ENCODE measurements at places on chromosomes 5 and 9. TPM values are rescaled to one million over a fixed set of nuclear protein-coding genes. Genes with fewer than 3 reads are reported as not detected.

The FRMPD1 gene
- not detected for total RNA-seq

The FBP2 gene
- total RNA-seq: not detected

The TCOF1 gene
- 29.1 TPM for total RNA-seq

The GABBR2 gene
- 3.3 TPM for total RNA-seq

The CDHR2 gene
- total RNA-seq: not detected

The EGR1 gene
- 1.3 TPM for total RNA-seq

DNA sequence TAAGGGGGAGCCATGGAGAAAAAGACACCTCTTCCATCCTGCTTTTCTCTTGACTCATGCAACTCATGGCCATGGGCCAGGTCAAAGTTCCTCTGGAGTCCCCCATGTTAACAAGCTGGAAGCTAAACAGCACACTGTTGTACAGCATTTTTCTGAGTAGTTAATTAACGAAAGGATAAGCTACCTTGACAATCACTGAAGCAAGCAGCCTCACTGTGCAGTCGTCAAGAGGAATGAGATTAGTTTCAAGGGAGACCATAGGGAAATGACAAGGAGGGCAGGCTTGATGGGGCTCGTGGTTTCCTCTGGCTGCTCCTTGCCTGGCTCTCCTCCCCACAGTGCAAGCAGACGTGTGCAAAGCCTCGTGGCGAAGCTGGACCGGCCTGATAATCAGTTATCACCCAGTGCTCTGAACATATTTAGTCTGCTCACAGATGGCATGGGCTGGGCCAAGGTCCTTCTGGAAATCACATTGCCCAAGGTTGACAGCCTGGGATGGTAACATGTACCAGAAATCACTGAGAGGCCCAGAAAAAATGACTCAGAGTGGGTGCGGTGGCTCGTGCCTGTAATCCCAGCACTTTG lies 209.5 kb downstream of the SLIT3 start:
- DNase-seq: no peak

DNA sequence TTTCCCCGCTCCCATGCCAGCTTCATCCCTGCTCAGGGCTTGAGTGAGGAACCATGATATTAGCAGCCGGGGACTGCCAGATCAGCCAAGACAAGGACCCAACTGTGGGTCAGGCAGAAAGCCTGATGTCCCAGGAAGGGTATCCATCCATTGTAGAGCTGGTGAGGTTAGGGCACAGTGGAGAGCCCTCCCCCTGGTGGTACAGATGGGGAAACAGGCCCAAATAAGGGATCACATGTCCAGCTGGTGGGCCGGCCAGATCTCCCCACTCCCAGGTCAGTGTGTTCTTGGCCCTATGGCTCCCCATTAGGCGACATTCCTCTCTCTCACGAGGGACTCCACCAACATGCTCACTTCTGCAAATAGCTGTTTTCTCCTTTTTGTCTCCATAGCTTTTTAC lies 9.0 kb downstream of the CDX1 start:
- no peak for DNase-seq

DNA sequence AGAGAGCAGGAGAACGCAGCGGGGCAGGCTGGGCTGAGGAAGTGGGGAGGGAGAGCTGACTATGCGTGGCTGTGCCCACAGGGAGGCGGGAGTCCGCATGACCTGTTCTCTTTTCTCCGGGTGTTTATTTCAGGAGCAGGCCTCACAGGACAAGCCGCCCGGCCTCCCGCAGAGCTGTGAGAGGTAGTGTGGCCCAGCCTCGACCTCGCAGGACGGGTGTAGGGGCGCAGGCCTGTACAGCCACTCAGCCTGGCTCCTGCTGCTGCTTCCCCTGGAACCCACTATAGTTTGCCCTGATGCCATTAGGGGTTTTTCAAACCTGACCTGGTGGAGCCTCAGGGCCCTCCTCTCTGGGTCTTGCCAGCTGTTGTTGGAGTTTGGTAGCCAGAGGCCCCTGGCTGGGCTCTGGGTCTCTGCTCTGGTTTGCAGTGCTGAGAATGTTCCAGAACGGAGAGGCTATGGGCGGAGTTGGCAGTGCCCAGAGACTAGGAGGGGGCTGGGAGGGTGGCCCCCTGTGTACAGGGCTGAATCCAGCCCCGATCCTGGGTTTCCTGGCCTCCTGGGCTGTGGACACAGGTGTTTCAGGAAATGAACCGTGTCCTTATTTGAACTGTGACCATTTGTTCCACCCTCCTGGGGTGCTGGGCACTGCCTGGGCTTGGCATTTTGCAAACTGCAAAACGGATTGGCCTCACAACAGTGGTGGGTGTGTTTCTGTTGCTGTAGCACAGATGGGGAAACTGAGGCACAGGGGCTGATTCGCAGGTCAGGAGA lies 78.8 kb downstream of the WNK2 start:
- no peak for DNase-seq

GRCh38 chr5:23930985-23931384 lies 423.6 kb downstream of the PRDM9 start:
- no peak for DNase-seq

GRCh38 chr5:159318448-159318847 lies 11.8 kb downstream of the IL12B start:
- no peak for DNase-seq

DNA sequence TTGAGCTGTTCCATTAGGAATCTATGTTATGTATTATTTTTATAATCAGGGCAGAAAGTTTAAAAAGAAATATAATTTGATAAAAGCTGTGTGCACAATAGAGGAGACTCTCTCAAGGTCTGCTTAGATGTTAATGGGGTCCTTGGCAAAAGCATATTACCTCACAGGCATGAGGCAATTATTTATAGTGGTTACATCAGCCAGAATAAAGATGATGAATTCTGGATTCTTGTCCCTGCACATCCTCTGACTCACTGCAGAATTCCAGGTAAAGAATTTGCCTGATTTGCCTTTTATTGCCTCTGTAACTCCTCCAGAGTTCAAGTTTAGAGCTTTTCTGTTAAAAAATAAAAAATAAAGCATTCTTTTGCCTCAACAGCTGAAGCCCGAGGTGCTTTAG lies 253.6 kb downstream of the MAST4 start:
- no peak for DNase-seq

- no peak for DNase-seq
Observed at GRCh38 chr9:89554307-89555035, 50.3 kb upstream of the GADD45G start.

- DNase-seq: no peak
Observed at GRCh38 chr9:110799396-110799795, 130.8 kb downstream of the MUSK start.

GRCh38 chr9:16217943-16218701 lies 652.3 kb downstream of the BNC2 start:
- no peak for DNase-seq

GRCh38 chr9:29865764-29866313 lies 2292.6 kb upstream of the C9orf72 start:
- no peak for DNase-seq

- DNase-seq: no peak
Observed at GRCh38 chr5:25500635-25501034, 855.9 kb upstream of the CDH10 start.

DNA sequence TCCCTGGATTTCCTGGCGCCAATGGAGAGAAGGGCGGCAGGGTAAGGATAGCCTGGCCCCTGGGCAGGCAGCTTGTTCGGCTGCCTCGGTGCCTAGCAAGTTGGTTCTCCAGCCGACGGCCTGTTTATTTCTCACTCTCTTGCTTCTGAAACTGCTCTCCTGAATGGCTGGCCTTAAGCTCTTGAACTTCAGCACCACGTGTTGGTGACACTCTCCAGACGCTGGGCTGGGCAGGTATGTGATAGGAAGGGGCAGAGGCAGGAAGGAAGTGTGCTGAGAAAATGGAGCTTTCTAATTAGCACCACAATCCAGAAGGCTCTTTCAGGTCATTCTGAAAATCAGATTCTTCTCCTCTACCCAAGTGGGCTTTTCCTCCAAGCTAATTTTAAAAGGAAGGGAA lies 91.4 kb upstream of the FCN2 start:
- DNase-seq: no peak

DNA sequence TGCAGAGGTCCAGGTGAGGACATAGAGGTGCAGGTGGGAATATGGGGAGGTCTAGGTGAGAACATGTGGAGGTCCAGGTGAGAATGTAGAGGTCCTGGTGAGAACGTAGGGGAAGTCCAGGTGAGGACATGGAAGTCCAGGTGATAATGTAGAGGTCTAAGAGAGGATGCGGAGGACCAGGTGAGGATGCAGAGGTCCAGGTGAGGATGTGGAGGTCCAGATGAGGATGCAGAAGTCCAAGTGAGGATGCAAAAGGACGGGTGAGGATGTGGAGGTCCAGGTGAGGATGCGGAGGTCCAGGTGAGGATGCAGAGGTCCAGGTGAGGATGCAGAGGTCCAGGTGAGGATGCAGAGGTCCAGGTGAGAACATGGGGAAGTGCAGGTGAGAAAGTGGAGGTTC lies 133.8 kb downstream of the MRPL36 start:
- no peak for DNase-seq

DNA sequence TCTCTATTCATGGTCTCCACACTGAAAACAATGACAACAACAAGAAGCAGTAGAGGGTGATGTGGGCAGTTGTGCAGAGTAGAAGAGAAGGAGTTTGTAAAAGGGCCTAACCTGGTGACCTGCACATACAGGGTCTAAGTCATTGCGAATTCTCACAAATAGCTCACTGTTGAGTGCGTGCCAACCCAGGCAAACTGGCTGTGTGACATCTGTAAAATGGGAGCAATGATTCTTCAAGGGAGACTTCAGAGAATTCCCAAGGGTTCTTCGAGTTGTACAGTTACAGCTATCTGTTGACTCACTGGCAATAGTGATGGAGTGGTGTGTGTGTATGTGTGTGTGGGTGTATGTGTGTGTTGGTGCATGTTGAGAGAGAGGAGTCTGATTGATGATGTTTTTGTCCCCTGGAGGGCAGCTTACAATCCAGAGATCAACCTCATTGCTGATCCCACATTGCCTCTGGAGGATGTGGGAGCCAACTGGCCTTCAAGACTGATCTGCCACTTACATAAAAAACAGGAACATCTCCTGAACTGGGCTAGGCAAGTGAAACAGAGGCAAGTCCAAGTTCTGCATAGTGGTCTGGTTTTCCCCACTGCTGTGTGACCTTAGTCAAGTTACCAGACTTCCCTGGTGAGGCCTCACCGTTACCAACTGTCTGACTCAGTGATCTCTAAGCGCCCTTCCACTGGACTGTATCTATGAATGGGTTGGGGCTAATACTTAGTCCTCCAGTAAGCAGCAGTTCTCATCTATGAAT lies 3.2 kb downstream of the FAT2 start:
- DNase-seq: no peak

DNA sequence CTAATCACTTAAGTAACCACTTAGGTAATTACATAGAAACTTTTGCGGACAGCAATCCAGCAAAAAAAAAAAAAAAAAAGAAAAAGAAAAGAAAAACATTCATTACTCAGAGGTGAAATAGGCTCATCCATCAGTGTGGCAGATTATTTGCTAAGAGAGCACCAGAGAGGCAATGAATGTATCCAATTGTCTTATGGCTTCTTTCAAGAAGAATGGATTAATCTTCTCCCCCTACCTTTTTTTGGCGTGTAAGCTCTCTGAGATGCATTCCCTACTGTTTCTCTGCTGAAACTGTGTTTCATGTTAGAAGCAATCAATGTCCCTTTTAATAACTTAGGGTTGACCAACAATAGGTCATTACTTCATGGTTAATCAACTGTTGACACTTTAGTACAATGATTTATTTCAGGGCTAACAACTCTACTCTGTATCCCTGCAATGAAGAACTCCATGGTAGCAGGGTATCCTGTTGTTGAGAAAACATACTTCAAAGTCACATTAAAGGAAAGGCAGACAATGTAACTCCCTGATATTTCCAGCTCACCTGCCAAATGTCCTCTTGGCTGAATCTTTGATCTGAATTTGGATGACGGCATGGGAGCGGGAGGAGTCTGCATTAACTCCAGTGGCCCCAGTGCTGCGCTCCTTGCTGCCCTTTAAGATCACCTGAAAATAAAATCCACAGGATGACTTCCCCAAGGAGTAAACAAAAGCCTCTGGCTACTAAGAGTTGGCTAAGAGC lies 57.6 kb downstream of the KIF24 start:
- no peak for DNase-seq

GRCh38 chr5:41794471-41794870 lies 75.8 kb downstream of the OXCT1 start:
- DNase-seq: peak; percentile 84

DNA sequence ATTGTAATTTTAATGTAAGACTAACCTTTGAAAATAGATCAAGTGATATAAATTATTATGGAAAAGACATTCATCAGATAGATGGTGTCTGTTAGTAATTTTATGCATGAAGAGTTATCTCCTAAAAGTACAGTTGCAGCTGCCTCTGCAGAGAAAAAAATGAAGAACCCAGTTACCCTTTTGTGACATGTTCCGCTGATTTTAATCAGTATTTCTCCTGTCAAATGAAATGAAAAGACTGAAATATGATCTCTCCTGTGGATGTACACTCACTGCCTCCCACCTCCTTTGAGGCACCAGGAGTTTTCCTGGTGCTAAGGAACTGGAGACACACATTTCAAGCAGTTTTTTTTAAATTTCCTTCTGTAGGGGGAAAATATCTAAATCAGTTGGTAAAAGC lies 277.4 kb downstream of the KIF4B start:
- no peak for DNase-seq

DNA sequence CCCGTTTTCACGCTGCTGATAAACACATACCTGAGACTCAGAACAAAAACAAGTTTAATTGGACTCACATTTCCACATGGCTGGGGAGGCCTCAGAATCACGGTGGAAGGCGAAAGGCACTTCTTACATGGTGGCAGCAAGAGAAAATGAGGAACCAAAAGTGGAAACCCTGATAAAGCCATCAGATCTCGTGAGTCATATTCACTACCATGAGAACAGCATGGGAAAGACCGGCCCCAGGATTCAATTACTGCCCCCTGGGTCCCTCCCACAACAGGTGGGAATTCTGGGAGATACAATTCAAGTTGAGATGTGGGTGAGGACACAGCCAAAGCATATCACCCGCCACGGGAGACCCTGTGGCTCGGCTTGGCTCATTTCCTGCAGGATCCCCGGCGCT lies 20.2 kb downstream of the EXD3 start:
- DNase-seq: no peak

GRCh38 chr5:154110716-154111115 lies 71.9 kb downstream of the MFAP3 start:
- no peak for DNase-seq

DNA sequence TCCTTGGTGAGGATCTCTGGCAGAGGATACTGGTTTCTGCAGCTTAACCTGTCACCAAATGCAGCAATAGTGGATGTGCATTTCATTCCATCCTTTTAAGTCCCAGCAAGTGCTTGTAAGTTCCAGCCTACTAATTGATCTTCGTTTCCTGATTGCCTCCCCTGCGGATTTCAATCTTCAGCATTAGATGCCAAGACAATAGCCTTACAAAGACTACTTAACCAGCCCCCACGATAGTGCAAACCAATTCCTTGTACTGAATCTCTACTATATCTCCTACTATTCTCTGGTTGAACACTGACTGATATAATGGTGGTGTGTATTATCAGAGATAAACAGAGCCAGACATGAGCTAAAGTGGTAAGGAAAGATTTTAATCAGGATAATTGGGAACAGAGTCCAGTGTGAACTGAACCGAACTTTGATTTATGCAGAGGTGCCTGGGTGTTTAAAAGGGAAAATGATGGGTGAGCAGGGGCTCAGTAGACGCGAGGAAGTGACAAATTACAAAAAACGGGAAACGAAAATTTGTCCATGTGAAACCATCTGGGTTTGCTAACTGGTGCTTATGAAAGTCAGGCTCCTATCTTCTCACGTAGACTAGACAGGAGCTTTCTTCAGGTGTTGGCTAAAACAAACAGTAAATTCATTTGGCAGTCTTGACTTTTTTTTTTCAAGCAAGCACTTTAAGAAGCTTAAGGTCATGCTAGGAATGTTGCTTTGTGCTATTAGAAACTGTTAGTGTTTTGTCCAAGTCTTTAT lies 106.9 kb upstream of the ST8SIA4 start:
- DNase-seq: no peak

- no peak for DNase-seq
Observed at GRCh38 chr9:81868145-81868544, 60.1 kb upstream of the SPATA31D4 start.

Measured in glomerular endothelial cell (primary cell).